ENCODE measurements at places on chromosomes 7 and 10. TPM values are rescaled to one million over a fixed set of nuclear protein-coding genes. Genes with fewer than 3 reads are reported as not detected.
A peak's percentile ranks its signal among the peaks of the same experiment; 100 is the strongest.

- no peak for DNase-seq
Measured at GRCh38 chr7:139423091-139423490, 60.4 kb downstream of the KLRG2 start.

GRCh38 chr7:8418629-8419245, 14.7 kb upstream of the NXPH1 start:
- peak; percentile 88 for DNase-seq

DNA sequence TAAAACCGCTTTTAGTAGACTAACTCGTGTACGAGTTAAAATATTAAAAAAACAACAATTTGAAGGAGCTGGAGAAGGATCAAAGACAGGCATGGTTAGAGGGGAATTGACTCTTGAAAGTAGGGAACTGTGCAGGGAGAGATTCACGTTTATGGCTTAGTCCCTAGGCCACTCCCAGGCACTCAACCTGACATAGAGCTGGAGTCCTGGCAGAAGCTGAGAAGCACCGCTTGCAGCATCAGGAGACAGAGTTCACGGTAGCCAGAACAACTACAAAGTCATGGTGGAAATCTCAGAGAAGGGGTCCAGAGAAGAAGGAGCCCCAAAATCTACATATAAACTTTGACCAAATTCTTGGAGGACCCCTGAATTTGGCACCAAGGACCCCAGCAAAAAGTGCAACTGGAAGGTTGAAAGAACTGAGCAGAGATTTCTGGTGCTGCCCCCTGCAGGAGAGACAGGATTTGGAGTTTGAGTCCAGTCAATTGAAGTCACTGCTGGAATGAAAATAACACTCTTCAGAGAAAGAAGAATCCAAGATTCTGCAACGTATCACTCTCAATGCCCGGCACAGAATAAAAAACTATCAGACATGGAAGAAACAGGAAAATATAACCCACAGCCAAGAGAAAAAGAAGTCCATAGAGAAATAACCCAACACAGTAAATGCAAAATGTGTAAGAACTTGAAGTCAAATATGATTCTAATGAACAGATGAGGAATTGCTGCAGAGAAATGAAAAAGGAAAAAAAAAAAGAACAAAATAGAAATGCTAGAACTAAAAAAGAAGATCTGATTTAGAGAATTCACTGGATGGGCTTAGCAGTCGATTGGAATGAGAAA, 493.3 kb upstream of the PODXL start:
- peak; percentile 75 for DNase-seq

- DNase-seq = no peak
Measured at GRCh38 chr10:132844069-132844809, 58.3 kb upstream of the NKX6-2 start.

DNA sequence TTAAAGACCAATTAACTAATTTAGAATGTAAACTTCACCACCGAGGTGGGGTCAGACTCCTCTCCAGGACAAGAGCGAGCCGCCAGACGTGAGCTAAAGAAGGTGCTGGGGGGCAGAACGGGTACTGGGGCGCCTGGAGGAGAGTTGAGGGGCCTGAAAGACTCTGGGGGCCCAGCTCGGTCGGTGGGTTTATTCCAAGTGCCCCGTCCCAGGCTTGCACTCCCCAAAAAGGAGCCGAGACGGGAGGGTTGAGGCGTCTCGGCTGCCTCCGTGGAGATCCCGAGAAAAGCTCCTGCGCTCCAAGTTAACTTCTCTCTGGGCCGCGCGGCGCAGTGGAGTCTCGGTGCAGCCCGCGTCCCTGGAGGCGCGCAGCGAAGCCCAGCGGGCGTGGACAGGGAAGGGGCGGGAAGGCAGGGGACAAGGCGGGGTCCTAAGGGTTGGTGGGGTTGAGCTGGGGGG, 553.3 kb downstream of the TFEC start:
- DNase-seq = no peak

GRCh38 chr7:29877196-29877595, 70.9 kb downstream of the WIPF3 start:
- DNase-seq = no peak

GRCh38 chr7:80618096-80618495, 20.3 kb upstream of the CD36 start:
- DNase-seq = no peak

- no peak for DNase-seq
Measured at GRCh38 chr7:122300211-122300932, 4.2 kb downstream of the FEZF1 start.

DNA sequence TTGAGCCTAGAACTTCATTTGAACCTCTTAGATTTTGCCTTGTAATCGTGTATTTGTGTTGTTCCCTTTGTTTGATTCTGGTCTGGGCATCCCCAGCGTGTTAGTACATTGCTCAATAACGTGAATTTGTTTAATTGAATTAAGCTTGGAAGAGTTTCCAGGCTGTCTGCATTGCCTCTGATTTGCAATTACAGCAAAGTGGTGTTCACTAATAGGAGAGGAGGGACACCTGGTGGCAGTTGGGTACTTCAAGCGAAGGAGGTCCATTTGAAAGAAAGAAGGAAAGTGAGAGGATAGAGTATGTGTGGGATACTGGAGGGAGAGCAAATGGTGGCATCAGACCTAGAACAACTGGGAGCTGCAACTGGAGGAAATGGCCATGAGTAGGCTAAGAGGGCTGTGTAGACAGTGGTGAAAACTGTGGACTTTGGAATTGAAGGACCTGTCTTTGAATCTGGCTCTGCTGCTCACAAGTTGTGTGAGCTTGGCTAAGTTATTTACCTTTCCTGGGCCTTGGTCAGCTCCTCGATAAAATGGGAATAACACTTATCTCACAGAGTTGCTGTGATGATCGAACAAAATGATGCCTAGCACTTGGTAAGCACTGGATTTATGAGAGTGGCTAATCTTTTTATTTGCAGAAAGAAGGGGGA, 15.1 kb downstream of the LSMEM1 start:
- DNase-seq = peak; percentile 65

DNA sequence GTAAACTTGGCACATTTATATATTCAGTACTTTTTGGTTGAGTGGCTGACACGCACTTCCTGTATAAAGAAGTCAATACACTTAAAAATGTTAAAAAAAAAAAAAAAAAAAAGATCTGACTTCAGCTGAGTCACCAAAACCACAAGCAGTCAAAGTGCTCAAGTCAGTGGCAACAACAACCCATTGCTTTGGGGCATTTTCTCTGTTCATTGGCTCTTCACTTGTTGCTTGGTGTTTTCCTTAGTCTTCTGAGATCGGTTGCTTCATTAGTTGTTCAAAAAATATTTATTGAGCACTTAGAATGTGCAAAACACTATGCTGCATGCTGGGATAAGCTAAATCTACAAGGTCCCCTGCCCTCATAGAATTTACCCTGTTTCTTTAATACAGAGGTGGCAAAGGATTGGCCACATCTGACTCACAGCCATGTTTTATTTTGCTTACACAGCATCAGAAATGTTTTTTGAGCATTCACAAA, 63.7 kb downstream of the ZNRF2 start:
- peak; percentile 85 for DNase-seq

DNA sequence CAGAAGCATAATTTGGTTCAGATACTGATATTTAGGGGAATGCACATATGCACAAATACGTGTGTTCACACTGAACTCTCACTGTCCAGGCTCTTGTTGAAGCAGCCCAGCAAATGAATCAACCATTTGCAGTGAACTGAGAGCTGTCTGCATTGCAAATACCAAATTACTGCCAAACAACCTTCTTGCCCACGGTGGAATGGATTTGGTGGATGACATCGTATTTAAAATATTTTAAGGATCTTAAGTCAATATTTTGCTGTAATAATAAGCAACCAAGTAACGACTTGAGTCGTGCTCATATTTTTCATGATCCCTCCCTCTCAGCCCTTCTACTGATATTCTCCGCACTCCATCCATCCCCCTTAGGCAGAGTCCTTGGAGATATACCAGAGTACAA, 107.9 kb upstream of the FEZF1 start:
- no peak for DNase-seq

DNA sequence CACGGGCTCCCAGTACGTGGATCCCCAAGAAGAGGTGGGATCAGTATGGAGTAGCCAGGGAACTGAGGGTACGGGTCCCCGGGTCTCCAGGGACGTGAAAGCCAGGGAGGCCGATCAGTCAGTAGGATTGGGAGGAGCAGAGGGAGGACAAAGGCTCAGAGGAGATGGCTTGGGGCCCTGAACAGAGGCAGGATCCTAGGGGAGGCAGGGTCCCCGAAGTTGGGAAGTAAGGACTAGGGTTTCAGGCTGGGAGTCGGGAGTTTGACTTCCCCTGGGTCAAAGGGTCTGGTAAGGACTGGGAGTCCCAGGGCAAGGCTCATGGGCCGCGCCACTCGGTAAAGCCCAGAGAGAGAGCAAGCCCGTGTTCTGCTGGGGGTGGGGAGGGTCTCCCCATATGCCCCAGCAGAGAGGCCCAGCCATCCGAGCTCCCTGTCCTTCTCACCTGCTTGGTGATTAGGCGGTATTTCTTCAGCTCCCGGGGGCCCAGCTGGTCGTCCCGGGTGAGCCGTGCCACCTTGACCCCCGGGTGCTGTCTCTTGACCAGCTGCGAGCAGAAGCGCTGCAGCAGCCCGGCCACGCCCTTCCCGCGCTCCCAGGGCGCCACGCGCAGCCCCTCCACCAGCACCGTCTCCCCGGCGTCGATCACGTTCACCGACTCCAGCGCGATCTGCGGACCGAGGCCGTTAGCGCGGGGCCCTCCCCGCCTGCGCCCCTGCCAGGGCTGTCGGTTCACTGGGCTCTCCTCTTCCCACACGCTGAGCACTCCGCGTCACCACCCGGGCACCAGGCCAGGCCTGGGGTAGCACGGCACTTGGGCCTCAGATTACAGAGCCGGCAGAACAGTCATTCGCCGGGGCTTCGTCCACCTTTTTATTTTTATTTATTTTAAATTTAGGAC, 7.0 kb downstream of the NAT16 start:
- no peak for DNase-seq

GRCh38 chr7:70701477-70701876, 430.5 kb upstream of the GALNT17 start:
- no peak for DNase-seq

GRCh38 chr10:114821915-114822443, 399 bp downstream of the FHIP2A start:
- peak; percentile 59 for DNase-seq

DNA sequence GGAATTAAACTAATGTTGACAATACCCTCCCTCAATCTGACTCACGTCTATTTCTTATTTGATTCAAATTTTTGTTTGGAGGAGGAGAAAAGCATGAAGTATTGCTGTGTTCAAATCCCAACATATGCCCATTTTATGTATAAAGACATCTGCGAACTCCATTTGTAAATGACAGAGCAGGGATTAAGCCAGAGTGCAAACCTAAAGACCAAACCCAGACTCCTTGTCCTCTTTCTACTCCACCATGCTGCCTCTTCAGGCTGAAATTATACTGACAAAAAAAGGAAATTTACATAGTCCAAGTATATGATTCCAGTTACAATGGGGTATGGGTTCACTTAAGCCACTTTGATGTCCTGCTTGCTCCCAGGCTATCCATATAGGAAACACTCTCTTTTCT, 383.1 kb downstream of the ADRA2A start:
- DNase-seq = no peak

DNA sequence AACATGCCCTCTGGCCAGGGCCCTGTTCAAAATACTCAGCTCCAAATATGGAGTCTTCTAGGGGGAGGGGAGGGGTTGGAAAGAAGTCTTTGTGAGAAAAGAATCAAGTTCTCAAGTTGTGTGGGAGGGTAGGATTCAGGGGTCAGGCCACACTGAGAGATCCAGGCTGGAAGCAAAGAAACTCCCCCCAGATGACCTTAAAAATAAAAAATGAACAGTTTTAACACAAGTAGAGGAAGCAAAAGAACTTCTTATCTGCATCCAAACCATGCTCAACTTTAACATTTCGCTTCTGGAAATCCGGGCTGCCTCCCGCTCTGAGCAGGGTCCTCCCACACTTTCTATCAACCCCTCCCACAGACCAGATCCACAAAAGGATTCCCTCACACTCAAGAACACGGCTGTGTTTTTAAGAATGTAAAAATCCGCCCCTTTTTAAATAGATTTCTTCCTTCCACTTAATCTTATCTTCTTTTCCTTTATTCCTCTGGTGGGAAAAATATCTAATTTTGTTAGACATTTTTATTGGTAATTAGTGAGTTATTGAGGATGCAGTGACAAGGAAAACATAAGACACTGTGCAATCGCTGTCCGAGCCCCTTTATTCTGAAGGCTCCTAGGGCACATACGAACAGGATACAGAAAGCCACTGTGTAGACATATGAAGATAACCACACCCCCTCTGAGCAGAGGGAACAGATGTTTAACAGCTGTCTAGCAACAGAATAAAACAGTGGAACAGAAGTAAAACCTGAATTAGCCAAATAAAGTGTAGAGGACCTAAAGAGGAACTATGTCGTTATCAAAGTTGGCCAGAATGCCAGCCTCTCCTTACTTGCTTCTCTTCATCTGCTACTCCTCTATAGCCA, 43.8 kb downstream of the CYTH3 start:
- DNase-seq = peak; percentile 65

DNA sequence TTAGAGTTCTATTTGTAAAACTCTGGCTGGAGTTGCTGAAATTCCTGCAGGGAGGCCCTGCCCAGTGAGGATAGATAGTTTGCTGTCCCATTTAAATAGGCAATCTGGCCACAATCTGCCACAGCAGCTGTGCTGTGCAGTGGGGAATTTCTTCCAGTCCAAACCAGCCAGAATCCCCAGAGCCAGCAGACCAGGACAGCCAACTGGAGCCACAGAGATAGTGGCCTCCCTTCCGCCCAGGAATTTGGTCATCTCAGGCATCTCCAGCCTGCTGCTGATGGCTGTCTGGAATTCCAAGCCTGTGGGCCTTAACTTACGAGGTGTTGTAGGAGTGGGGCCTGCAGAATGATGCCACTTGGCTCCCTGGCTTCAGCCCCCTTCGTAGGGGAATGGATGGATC, 643.4 kb downstream of the DNAJB9 start:
- peak; percentile 16 for DNase-seq

COL1A2 gene
- 0.12 TPM for total RNA-seq

FAM25C gene
- not detected for total RNA-seq

OR9A2 gene
- total RNA-seq = not detected

KIF20B gene
- total RNA-seq = 39.1 TPM

RNF133 gene
- not detected for total RNA-seq

CLRN3 gene
- not detected for total RNA-seq

ZSCAN25 gene
- 21.2 TPM for total RNA-seq

FAM20C gene
- 6.1 TPM for total RNA-seq

ASZ1 gene
- not detected for total RNA-seq

ZNF746 gene
- total RNA-seq = 13.3 TPM

Data from SJCRH30 (cell line).